ENCODE measurements at places on chromosomes 7 and 10.

DNA sequence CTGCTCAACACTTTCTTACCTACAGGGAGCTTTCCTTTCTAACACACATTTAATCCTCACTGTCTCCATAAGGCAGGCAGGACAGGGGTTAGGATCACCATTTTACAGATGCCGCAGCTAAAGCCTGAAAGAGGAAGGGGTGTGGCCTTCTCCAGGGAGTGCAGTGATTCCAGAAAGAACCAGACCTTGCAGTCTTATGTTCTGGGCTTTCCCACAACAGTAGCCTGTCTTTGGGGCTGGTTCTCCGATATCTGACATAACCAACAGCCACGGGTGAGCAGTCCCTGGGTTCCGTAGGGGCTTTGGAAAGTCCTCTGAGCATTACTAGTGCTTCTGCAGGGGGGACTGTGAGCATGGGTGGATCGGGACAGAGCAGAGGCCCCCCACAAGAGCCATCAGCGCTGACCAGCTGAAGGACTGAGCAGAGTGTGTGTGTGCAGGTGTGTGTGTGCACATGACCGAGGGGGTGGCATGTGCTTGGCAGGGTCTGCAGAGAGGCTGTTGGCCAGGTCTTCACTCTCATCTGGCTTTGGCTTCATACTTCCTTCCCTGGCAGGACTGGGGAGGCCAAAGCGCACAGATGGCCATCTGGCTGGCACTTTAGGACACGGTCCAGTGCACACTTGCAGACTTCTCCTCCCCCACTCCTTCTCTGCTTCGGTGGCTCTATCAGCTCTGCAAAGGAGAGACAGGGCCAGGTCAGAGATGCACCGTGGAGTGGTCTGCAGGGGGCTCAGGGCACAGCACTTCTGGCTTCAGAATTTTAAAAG lies 400.3 kb downstream of the RPS24 start:
- DNase-seq, result no peak

GRCh38 chr10:126387041-126387921 lies 996 bp downstream of the ADAM12 start:
- DNase-seq, result peak; percentile 26

GRCh38 chr7:55101359-55101758 lies 82.5 kb downstream of the EGFR start:
- DNase-seq, result no peak

GRCh38 chr7:4479367-4480039 lies 202.6 kb upstream of the FOXK1 start:
- peak; percentile 55 for DNase-seq

GRCh38 chr7:65295409-65295808 lies 78.2 kb upstream of the ZNF92 start:
- no peak for DNase-seq

DNA sequence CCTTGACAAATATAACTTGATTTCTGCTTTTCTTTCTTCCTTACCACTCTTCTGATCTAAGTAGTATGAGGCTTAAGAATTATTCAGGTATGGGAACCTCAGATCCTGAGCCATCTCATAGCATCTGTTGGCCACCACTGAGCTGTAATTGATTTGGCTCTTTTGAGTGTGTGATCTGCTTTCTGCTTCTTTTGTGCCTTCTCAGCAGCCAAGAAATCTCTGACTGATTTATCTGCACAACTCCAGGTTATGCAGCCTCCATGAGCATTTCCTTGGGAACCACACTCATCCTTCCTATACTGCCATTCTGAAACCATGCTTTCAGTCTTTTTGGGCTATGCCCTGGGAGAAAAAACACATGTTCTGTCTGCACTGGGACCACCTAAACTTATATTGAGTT lies 178.0 kb upstream of the FAM3C start:
- no peak for DNase-seq

DNA sequence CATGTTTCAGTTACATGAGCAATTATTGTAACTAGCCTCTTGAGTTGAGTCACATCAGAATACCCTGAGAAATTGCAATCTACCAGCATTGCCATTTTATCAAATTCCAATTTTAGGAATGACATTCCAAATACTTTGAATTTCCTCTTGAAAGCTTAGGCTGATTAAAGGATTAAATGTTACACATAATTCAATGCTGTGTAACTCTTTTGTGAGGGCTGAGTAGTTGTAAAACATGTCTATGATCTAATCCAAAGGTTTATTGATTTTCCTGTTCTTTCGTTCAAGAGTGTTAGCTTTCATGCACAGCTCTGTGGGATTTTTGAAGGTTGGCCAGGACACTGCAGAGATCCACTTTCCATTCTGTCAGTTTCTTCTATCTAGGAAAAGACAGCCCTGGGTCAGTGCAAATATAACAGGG lies 193.1 kb downstream of the SORCS1 start:
- DNase-seq, result no peak

DNA sequence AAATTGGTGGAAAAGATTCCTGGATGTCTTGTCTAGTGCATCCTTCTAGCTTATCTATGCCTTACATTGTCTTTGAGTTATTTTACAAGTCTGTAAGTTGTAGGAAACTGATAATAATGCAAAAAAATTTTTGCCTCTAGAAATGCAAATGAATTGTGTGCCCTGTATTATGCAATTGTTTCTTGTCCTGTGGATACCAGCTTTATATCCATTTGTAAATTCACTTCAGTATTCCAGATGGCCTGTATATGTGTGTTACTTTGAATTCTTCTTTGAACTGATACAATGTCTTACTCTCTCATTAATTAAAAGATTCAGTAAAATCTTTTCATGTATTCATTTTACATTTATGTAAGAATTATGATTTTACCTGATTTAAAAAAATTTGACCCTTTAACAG lies 234.3 kb downstream of the LRMDA start:
- no peak for DNase-seq

- no peak for DNase-seq
Measured at GRCh38 chr10:88551246-88551645, 31.9 kb downstream of the RNLS start.

- no peak for DNase-seq
Measured at GRCh38 chr7:73449422-73449821, 15.8 kb downstream of the FZD9 start.

DNA sequence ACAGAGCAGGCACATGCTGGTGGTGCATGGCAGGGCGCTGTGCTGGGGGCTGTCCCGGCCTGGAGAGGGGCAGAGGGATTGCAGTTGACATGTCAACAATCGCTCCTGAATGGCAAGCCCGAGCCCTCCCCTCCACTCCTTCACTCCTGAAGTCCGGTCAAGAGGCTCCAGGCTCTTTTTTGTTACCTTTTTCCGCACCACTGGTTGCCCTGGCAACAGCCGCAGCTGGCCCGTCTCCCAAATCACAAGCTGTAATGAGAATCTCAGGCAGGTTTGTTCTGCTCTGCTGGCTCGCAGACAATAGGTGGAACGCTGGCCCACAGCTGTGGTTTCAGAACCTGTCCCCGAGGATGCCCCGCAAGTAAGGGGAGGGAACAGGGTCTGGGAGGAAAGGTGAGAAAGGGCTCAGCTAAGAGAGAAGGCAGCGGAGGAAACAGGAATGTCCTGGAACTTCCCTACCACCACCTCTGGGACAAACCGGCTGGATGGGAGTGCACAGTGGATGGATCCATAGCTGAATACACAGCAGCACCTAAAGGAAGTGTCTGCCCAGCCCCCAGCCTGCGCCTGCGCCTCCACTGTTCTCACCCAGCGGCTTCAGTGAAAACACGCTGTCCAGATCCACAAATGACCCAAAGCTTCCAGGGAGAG lies 58.9 kb downstream of the CALML3 start:
- peak; percentile 30 for DNase-seq

- DNase-seq, result no peak
Measured at GRCh38 chr7:40509287-40509996, 374.6 kb downstream of the SUGCT start.

- DNase-seq, result no peak
Measured at GRCh38 chr7:107785170-107785569, 17.9 kb downstream of the SLC26A3 start.

GRCh38 chr10:101814466-101815071 lies 3.7 kb downstream of the OGA start:
- peak; percentile 64 for DNase-seq

DNA sequence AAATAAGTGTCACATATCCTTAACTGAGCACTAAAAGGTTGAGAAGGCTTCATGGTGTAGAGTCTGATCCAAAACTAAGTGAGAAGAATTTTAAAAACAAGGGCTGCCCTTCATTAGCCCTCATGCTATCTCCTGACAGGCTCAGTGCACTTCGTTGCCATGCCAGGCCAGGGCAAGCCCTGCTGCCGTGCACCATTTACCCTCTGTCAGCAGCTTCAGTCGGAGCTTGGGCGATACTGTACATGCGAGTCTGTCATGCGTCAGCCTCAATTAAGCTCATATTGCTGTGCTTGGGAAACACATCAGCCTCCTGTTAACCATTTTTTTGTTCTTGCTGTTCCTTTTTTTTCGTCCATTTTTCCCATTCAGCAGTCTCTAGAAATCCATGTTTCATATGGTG lies 166.6 kb downstream of the VTI1A start:
- no peak for DNase-seq

DNA sequence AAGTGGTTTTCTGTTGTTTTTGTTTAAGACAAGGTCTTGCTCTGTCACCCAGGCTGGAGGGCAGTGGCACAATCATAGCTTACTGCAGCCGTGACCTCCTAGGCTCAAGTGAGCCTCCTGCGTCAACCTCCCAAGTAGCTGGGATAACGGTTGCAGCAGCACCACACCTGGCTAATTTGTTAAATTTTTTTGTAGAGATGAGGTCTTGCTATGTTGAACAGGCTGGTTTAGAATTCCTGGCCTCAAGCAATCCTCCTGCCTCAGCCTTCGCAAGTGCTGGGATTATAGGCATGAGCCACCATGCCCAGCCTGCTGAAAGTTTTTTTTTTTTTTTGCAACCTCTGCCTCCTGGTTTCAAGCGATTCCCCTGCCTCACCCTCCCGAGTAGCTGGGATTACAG lies 31.1 kb downstream of the PROSER2 start:
- DNase-seq, result no peak

DNA sequence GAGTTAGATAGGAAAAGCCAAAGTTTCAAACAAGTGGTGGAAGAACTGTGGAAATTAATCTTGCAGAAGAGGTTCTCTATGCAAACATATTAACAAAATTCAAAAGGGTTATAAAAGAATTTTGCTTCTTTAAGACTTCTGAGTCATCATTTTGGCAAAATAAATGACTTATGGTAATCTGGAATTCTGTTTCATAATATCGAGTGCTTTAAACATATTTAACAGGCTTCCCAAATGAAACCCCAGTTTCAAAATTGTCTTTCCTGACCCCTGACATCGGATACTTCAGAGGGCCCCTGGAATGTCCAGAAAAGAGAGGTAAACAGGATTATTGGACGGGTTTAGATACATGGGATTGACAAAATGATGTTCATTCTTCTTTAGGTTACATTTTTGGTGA lies 444.6 kb downstream of the HTR7 start:
- DNase-seq, result no peak

DNA sequence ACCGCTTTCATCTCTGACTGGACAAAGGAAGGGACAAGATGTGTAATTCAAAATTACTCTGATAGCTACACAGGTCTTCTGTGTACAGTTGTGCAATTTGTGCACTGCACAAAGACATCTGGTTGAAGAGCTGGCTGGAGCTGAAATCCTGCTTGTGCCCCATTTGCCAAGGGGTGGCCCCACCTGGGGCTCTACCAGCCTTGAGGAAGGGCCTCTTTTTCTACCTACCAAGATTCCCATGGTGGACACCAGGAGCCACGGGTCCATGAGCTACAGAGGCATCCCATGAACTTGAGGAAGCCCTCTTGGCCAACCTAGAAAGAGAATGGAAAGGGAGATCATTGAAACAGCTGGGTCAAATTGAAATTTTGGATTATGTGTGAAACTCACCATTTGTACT lies 43.2 kb downstream of the HHEX start:
- no peak for DNase-seq

- DNase-seq, result no peak
Measured at GRCh38 chr10:131514454-131514853, 202.9 kb upstream of the TCERG1L start.

DNA sequence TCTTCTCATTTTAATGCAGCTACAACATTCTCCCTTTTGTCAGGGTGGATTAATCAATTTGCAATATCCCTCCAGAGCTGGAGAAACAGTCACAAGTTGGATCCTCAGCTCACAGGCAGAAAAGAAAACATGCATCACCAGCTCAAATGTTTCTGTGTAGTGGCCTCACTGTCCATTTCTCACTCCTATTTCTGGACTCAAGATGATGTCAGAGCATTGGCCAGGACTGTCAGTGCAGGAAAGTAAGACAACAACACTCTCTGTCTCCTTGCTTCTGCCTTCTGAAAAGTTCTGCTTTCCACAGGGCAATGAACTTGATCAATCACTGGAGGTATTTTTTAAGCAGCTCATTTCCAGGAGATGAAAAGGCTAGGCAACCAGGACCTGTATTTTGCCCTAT lies 8.2 kb upstream of the SVIL start:
- DNase-seq, result no peak

DNA sequence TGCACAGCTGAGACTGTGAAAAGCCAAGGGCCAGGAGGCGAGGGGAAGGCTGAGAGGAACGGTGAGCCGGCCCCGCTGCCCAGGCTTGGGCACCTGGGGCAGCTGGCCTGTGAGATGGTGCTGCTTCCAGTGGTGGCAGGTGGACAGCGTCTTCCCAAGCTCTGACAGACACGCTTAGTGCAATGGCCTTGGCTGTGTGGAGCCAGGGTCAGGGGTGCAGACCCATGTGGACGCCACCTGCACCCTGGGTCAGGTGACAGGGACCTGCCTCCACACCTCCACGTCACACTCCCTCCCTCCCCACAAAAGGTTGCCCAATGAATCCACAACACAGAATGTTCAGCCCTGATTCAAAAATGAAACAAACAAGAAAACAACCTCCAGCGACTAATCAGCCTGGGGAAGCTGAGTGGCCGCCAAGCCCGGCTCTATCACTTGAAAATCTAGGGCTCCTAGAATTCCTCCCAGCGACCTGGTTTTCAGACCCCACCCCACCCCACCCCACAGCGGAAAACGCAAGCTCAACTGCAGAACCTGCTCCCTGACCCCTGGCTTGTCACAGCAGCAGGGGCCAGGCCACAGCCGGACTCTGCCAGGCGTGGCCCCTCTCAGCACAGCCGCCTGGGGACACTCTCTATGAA lies 54.3 kb downstream of the PRKAG2 start:
- no peak for DNase-seq

- DNase-seq, result no peak
Measured at GRCh38 chr7:2722591-2722990, 34.6 kb downstream of the AMZ1 start.

DNA sequence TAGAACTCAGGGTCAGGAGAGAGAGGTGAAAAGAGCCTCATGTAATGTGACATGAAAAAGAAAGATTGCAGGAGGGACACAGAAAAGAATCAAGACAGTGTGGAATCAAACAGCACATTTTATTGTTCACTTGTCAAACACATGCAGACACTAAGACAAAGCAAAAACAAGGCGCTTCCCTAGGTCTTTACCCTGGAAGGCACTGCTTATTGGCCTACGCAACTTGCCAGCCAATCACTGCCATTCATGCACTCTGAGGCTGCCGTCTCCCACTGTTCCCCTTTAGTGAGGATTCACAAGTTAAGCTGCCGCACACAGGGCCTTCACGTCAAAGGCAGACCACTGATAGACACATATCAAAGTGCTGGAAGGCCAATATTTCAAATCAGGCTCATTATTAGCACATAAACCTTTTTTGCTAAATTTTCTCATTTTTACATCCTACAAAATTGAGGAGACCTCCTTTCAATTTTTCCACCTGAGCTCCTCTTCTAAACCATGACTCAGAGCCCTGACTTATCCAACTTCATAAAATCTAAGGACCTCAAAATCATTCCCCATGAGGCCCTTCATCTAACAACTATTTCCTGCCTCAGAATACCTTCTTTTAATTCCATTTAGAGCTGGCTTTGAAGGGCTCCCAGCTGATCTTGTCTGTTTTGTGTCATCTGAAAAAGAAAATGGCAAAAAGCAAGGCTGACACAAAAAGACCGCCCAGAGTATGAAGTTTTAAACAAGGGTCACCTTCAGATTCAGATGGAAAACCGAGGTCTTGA lies 149.4 kb downstream of the CHCHD3 start:
- no peak for DNase-seq

Measured in germinal center (tissue), 1 donor.